ENCODE measurements at places on chromosomes 7 and 10.

- DNase-seq: no peak
These were observed 2.3 kb downstream of the INPP5A start for GRCh38 chr10:132539894-132540293.

GRCh38 chr10:62121187-62121530 is 147.5 kb downstream of the RTKN2 start:
- no peak for DNase-seq

DNA sequence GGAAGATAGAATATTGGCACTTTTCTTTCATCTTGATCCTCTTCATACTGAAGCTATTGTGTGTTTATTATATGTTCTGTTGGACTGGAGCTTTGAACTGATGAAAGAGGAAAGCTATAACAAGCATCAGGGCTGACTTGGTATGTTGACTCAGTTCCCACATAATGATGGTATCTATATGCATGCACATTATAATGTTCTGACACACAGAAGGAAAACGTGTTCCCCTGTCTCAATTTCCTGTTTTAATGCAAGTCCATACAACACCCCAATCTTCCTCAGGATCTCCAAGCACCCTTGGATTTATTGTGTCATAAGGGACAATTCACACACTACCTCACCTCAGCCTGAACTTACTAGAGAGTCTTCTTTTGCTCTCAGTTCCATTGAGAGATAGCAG is 8.3 kb upstream of the WASL start:
- no peak for DNase-seq

- DNase-seq: no peak
These were observed 105.1 kb downstream of the NRP1 start for GRCh38 chr10:33229252-33229948.

GRCh38 chr7:83957333-83957732 is 237.3 kb downstream of the SEMA3A start:
- DNase-seq: no peak

DNA sequence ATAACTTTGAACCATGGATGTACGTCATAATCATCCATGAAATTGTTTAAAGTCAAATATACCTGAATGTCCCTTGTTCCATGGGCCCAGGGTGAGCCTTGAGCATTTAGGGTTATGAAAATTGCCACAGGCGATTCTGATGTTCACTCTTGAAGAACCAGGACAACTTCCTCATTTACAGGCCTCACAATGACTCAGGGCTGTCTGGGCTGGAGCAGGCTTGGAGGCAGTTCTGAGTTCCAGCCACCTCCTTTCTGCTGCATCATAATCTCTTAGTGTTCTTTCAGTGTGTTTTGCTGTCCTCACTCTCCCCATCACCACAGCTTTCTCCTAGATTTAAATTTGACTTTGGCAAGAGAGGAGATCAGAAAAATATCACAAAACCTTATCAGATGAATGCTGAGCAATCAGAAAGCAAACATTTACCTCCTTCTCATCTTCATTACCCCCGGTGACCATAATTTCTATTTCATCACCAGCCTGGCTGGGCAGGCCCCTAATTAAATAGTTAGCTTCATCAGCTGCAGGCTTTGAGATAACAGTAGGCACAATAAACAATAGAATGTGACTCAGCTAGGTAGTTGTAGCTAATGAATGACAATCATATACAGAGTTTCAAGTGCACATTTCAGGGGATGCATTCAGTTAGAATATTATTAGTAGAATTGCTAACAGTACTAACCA is 571.0 kb downstream of the SH2D4B start:
- no peak for DNase-seq

DNA sequence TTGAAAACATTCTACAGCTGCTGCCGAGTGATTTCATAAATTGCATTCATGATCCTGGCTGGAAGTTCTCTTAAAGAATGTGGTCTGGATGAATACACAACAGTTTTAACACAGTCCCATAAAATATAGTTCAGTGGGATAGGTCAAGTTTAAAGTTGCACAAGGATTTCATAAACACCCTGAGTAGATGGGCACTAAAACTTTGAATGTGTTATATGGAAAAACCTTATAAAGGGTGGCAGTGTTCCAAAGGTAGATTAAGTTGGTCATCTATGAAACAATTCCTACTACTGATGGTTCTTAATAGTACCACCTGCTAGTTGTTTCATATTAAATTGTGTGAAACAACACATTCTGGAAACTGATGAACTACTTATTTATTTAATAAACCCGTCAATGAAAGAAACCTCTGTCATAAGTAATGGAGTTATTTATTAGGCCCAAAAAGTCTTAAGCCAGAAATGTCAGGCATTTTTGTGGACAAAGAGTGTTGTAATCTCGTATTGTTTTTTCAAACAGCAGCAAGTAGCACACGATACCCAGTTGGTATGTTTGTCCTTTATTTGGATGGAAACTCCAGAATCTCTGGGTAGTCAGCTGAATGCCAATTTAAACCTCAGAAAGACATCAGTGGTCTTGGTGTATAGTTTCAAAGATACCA is 14.3 kb upstream of the RPA3 start:
- no peak for DNase-seq

GRCh38 chr7:20269726-20270125 is 52.5 kb upstream of the MACC1 start:
- DNase-seq: no peak

GRCh38 chr10:112753961-112754411 is 196.1 kb upstream of the TCF7L2 start:
- no peak for DNase-seq

DNA sequence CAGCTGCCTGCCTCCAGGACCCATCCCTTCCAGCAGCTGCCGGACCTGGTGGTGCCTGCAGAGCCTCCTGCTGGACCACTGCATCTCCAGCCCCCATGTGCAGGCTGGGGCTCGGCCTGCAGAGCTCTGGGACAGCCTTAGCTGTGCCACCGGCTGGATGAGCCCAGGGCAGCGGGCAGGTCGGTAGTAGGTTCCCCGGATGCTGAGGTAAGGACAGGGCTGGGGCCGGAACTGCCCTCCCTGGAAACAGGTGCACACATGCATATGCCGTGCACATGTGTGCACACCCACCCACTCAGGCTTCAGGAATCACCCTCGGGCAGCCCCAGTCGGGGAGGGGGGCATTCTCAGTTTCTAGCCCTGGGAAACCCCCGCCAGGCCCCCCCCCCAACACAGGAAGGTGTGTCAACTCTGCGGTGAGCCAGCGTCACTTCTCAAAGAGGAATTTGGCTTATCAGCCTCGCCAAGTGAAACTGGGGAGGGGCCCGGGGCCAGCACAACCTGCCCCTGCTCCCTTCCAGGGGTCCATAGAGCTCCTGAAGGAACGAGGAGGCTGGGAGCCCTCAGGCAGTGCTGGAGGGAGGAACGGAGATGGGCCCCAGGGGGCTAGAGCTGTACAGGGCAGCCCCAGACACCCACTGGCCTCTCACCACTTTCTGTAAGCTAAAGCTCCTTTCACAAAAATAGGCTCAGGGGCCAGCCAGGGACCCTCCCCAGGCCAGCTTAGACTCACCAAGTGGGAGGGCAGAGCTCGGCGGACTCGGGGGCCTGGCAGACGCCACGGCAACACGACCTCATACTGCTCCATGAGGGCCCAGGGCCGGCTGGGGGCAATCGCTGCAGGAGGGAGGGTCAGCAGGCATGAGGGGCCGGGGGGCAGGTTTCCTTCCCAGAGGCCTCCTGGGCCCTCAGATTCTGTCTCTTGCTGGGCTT is 1.7 kb downstream of the ADAM8 start:
- peak; percentile 84 for DNase-seq

DNA sequence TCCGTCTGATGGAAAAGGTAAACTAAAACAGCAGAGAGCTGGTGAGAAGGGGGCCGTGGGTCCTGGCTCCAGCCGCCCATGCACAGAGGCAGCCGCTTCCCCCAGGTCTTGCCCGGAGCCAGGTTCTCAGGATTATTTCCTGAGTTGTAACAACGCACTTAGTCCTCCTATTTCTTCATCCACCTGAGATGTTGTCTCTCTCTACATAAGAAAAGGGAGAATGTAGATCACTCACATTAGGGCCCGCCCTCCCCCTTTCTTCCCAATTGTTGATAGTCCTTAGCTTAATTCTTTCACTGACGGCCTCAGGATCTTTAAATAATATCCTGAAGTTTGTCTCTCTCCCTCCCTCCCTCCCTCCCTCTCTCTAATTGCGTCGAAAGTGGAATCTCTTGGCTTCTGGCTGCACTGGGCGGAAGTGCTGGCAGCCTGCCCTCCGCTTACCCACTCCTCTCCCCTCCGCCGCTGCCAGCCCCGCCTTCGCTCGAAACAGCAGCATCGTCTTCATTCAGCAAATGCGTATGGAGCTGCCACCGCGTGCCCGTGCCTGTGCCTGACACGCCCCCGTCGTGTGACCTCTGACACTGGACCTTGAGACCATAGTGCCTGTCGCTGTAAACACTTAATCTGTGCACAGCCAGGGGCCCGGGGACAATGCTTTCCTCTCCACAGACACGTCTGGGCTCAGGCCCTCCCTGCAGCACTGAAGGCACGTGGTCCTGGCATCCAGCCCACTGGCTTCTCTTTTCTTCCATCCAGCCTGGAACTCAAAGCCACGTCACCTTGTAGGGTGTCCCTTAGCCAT is 174.5 kb upstream of the PPP2R2D start:
- DNase-seq: no peak

DNA sequence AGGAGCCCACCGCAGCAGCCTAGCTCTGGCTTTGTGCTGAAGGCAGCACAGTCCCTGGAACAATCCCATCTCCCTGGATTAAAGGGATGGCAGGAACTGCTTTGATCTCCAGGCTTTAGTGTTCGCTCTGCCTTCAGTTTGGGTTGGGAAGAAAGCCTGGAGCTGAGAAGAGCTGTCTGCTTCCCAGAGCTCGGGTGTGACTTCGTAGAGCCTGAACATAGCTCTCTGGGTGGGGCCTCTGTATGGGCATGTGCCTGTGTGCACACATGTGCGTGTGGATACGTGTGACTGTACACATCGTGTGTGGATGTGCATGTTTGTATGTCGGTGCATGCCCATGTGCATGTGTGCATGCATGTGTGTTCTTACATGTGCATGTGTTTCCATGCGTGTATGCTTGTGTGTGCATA is 8.7 kb downstream of the ADCY1 start:
- no peak for DNase-seq

- peak; percentile 19 for DNase-seq
These were observed 90.1 kb downstream of the FOXL3 start for GRCh38 chr7:380139-380485.

- DNase-seq: no peak
These were observed 135.7 kb downstream of the DYNC2I1 start for GRCh38 chr7:158991824-158992621.

GRCh38 chr7:157464971-157465886 is 128.4 kb downstream of the DNAJB6 start:
- no peak for DNase-seq

GRCh38 chr10:11823989-11824346 is 812 bp downstream of the PROSER2 start:
- no peak for DNase-seq

GRCh38 chr10:12473491-12473890 is 124.1 kb downstream of the CAMK1D start:
- no peak for DNase-seq

DNA sequence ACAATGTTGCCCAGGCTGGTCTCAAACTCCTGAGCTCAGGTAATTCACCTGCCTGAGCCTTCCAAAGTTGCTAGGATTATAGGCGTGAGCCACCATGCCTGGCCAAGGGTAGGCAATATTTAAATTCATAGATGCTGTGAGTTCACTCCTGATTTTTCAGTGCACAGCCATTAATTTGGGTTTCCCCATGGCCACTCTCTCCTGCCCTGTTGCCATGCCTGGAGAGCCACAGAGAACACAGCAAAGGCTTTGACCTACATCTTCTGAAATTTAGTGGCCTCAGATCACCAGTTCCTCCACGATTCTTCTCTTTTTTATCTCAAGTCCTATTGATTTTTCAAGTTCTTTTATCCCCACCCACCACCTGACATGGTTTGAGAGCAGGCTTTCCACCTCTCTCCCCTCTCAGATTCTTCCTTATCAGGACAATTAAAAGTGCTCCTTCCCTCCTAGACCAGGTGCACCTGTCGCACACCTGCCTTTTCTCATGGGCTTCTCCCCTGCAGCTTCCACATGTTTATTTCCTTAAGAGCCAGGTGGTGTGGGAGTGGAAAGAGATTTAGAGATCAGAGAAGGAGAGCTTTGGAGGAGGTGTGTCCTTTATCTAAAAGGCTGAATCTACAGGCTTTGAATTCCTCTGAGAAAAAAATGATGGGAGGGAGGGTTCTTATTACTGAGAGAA is 123.8 kb downstream of the ADRA2A start:
- no peak for DNase-seq

DNA sequence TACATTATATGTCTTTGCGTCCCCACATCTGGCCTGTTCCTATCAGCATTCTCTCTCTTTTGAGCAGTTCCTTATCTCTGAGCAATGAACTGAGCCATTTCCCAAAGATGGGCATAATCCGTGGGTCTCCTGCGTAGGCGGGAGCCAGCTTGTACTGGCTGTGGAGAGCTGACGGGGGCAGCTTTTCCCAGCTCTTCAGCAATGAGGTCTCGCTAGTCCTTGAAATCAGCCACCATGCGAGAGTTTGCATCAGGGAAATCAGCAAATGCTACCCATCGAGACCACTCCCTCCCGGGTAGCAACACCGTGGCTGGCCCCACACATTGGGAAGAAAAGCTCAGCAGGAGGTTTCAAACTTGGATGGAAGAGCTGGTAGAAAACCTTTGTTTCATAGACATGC is 51.9 kb upstream of the FAM180A start:
- DNase-seq: no peak

- no peak for DNase-seq
These were observed 64.5 kb downstream of the VWA2 start for GRCh38 chr10:114303556-114303955.

- DNase-seq: no peak
These were observed 26.7 kb downstream of the TMEM273 start for GRCh38 chr10:49161411-49161997.

GRCh38 chr10:24415455-24416125 is 206.7 kb downstream of the KIAA1217 start:
- no peak for DNase-seq

DNA sequence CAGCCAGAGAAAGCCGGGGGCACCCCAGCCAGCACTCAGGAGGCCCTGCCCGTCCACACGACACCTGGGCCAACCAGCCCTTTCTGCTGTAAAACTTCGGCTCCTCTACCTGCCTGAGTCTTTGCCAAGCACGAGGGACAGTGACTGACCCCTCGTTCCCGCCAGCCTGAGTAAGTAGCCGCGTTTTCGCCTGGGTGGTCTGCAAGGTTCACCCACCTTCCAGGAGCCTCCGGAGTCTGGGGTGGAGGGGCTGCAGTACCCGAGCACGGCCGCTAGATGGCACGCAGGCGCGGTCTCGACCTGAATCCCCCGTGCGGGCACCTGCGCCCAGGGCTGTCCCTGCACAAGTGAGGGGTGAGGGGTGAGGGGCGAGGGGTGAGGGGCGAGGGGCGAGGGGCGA is 192.7 kb downstream of the PTPRN2 start:
- peak; percentile 56 for DNase-seq

- no peak for DNase-seq
These were observed 49.5 kb upstream of the EBF3 start for GRCh38 chr10:130013335-130014262.

GRCh38 chr7:98805956-98806838 is 63.6 kb downstream of the TMEM130 start:
- no peak for DNase-seq

GRCh38 chr7:253581-254336 is 36.2 kb upstream of the FOXL3 start:
- no peak for DNase-seq

Data from activated naive CD8-positive, alpha-beta T cell treated with anti-CD3 and anti-CD28 coated beads, Interleukin-2, amount 50 U/mL, for 24 hours (primary cell).